ENCODE measurements at places on chromosomes 4 and X. TPM values are rescaled to one million over a fixed set of nuclear protein-coding genes. Genes with fewer than 3 reads are reported as not detected.

DNA sequence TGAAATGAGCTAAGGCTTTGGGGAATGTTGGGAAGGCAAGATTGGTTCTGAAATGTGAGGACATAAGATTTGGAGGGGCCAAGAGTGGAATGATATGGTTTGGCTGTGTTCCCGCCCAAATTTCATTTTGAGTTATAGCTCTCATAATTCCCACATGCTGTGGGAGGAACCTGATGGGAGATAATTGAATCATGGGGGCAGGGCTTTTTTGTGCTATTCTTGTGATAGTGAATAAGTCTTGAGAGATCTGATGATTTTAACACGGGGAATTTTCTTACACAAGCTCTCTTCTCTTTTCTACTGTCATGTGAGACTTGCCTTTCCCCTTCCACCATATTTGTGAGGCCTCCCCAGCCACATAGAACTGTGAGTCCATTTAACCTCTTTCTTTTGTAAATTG lies 157.6 kb upstream of the C1QTNF7 start:
- no peak overlapping the region for H3K4me3 ChIP-seq
- no peaks in the 10 kb centered on the region for H3K27me3 ChIP-seq
- H3K27ac ChIP-seq = no peak overlapping the region
- H3K36me3 ChIP-seq = no peaks in the 10 kb centered on the region
- H3K4me1 ChIP-seq = no peaks in the 10 kb centered on the region

The XPNPEP2 gene
- 832 TPM for total RNA-seq

DNA sequence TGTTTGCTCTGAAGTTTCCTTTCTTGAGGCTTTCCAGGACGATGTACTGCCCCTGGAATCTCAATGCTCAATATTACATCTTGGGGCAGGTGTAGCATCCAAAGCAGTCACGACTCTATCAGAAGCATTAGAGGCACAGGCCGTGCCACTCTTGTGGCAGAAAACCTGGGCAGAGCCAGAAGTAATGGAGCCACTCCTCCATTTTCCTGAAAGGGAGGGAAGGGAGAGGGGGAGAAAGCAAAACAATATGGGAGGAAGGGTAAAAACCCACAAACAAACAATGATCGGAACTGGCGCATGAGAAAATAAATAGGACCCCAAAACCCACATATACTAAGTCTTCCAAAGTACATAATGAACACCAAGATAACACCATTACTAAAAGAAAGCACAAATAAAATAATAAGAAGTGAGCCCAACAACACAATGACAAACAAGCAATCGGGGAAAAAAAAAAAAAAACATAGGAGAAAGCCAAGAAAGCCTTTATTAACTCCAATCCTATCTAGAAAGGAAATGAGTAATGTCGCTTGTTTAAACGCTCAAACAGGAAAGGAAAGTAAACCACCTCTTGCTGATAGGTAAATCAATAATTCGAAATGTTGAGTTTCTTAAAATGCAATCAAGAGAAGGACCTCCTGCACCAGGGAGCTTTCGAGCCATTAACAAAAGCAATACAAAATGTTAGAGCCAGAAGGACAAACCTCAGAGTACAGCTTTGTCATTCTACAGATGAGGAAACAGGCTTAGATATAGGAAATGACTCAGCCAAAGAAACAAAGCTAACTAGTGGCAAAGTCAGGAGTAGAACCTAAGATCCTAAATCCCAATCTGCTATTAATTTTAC lies 117.4 kb downstream of the ATRX start:
- no peaks in the 10 kb centered on the region for H3K4me1 ChIP-seq
- no peak overlapping the region for H3K4me3 ChIP-seq
- no peak overlapping the region for H3K27ac ChIP-seq
- no peaks in the 10 kb centered on the region for H3K36me3 ChIP-seq
- DNase-seq = no peak

- no peak overlapping the region for H3K27ac ChIP-seq
- H3K36me3 ChIP-seq = no peaks in the 10 kb centered on the region
- no peaks in the 10 kb centered on the region for H3K4me1 ChIP-seq
- H3K4me3 ChIP-seq = no peak overlapping the region
- H3K27me3 ChIP-seq = no peaks in the 10 kb centered on the region
- DNase-seq = no peak
Measured at GRCh38 chr4:2352171-2352570, 66.3 kb downstream of the ZFYVE28 start.

Data from Peyer's patch (tissue), 4 donors.